ENCODE measurements at places on chromosomes 11 and 22. TPM values are rescaled to one million over a fixed set of nuclear protein-coding genes. Genes with fewer than 3 reads are reported as not detected.

Gene NFAM1
- total RNA-seq: 1.1 TPM

Gene POTEH
- not detected for total RNA-seq

DNA sequence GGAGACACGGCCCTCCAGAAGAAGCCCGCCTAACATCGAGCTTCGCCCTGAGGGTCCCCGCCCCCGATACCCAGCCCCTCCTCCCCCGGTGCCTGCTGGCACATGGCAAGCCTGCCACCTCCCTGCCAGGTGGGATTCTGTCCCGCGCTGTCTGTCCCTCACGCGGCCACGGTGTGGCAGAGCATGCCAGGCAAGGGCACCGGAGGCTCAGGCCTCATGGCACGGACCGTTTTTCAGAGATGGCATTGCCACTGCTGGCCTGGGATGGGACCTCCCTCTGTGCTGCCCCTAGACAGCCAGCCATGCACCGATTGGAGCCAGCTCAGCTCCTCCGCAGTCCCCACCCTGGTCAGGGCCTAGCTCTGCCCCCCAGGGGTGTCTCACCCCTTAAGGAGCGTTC is 19.4 kb downstream of the MRPL23 start:
- DNase-seq: no peak

DNA sequence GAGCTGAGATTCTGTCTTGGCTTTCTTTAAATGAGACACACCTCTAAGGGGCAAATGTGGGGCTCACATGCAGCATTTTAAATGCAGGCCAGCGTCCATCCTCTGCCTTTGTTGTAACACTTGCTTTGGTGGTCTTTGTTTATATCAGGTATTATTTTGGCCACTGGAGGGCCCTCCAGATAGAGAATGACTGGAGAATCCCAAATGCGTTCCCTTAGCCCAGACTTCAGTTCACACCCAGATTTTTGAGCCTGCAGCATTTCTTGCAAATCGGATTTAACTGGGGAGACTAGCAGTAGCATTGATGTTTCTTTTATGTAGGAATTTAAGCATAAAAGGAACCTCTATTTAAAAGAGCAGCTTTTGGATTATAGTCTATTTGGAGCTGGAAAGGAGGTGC is 200.2 kb upstream of the SORL1-AS1 start:
- no peak for DNase-seq

DNA sequence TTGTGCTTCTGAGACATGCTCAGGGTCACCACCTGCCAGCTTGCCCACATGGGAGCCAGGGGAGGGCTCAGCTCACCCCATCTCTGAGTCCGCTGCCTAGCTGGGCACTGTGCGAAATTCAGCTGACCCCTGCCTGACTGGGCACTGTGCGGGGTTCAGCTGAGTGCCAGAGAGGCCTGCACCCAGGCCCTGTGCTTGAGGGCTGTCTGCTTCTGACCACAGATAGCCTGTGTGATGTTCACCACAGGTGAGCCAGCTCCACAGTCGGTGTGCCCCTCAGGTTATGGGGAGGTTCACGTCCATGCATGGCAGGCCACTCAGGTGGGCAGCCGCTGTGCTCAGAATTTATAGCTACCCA is 84.5 kb upstream of the SUSD2 start:
- DNase-seq: no peak

DNA sequence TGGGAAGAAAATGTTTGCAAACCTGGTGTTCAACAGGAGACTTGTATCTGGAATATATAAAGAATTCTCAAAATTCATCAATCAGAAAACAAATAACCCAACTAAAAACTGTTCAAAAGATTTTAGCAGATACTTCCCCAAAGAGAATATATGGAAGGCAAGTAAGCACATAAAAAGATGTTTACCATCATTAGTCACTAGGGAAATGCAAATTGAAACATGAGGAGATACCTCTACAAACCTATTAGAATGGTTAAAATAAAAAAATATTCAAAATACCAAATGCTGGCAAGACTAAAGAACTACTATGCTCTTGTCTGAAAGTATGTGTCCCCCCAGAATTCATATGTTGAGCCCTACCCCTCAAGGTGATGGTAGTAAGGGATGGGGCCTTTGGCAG is 8.6 kb downstream of the EXPH5 start:
- DNase-seq: no peak

DNA sequence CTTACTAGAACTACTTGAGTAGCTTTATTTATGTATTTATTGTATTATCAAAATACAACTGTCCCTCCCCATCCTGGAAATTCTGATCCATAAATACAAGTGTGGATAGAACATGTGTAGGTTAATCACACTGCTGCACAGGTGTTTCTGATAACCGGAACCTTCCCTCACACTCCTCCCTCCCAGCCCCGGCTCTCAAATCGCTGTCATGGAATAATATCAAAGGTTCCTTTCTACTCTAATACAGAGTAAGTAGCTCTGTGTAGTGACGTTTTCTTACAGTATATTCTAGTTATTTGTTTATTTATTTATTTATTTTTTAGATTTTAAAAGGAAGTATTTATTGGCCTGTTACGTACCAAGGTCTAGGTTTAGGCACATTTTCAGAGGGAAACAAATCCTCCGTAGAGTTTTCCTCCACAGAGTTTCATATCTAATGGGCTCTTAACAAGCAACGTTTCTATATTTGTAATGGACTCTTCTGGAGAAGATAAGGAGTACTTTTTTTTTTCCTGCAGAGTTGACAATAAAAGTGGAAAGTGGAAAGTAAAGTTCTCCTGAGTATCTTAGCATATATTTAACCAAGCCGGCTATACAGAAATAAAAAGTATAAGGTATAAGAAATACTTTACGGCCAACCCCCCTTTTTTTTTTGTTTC is 129.0 kb upstream of the CARD18 start:
- no peak for DNase-seq

GRCh38 chr11:80424012-80424695 is 983.3 kb upstream of the TENM4 start:
- DNase-seq: no peak

DNA sequence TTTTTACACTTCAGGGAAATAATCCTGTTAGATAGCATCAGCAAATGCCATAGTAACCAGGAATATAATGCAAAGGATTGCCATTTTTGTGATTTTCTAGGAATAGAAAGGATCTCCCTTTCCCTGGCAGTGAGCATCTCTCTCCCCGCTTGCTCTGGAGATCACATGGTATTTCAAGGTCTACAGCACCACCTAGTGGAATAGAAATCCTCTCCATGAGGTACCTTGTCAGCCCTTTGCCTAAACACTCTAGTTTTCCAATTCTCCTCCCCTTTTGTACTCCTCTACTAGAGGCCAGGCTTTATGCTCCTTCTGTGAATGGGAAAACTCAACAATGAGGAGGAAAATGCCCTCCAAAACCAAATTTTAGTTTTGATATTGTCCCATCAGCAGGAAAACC is 78.4 kb downstream of the XRRA1 start:
- DNase-seq: no peak

DNA sequence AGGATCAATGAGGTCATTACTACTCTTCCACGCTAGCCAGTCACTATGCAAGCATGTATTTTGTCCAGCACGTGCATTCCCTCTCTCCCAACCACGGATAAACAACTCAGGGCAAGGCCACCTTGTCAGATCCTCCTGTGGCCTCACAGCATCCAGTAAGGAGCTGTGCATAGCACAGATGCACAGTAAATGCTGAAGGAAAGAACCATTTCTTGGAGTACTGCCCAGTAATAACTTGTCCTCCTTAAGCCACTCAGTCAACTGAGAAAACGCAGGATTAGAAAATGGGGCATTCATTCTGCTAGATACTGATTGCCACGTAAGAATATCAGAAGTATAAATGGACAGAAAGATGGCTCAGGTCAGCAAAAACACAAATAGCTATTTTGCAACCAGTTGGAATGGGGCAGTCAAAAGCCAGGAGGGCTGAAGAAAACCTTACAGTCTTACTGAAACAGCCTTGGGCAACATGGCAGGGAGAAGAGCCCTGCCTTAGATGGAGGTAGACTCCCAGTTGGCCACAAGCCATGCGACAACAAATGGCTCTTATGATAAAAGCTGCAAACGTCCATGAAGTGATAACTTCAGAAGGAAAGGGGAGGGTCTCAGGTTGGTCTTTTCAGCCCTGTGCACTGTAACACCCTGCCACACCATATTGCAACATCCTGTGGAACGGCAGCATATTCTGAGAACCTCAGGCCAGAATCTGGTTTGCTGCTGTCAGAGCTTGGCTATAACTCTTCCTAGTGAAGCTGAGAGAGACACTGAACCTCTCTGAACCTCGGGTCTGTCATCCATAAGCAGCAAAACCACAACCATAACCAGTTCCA is 23.0 kb downstream of the PC start:
- DNase-seq: no peak

GRCh38 chr11:122159173-122159721 is 43.2 kb upstream of the BLID start:
- peak; percentile 76 for DNase-seq

All from stomach (tissue), 19 donors.